ENCODE measurements at places on chromosomes 2 and 18. TPM values are rescaled to one million over a fixed set of nuclear protein-coding genes. Genes with fewer than 3 reads are reported as not detected.

DNA sequence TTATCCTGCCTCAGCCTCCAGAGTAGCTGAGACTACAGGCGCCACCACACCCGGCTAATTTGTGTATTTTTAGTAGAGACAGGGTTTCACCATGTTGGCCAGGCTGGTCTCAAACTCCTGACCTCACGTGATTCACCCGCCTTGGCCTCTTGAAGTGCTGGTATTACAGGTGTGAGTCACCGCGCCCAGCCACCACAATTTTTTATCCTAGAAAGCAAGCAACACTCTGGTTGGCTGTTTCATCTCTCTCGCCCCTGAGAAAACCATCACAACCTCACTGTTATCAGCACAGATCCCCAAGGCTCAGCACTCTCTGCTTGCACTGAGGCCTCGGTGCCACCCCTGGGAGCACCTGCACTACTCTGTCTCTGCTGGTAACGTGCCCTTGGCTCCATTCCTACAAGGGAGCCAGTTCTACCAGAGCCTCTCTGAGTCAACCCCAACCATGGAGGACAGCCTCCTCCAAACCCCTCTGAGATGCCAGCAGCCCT is 134.8 kb upstream of the AGAP1 start:
- no peak for DNase-seq

DNA sequence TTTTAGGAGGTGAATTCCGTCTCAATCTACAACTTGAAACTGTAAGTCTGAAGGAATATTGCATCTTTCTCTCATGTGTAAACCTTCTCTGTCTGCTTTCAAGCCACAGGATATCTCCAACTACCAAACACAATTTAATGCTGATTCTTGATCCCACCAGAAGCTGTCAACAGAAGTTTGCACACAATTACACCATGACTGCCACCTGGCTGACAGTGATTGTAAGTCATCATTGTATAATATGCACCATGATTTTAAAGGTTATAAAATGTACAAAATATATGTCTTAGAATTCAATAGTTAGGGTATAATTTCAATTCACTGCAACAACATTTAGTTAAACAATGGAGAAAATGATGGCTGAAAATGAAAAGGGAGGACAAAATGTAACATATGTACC is 18.4 kb downstream of the PREPL start:
- no peak for DNase-seq

DNA sequence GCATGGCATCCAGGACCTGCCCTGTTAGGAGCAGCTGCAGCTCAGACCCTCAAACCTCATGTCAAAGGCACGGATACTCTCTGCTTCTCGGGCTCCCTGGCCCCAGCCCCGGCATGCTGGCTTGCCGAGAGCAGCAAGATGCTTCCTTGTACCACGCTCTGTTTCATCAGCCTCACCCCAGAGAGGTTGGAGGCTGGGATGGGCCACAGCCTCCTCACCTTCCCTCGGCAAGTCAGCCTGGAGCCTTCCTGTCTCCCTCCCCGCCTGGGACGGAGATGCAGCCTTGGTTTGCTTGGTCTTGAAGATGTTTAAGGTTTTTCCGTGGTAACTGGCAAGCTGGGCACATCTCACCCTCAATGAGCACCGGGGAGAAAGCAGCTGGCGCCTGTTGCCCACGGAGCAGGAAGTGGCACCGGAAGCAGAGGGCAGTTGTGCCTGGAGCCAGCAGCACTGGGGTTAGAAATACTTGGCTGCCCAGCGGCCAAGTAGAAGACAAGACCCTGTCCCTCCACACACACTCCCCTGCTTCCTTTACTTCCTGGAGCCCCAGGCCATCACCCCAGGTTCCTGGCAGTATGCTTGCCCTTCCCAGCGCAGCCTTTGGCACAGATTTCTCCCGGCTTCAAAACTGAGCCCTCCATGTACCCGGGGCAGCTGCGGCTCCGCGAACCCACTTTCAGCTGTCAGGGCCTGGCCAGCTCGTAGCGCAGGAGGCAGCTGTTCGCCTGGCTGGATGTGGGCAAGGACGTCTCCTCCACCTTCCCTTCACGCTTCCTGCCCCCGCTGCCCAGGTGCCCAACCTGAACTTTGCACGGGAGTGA is 17.4 kb downstream of the FBLN7 start:
- DNase-seq, result no peak

VAMP5 gene
- total RNA-seq, result 56.3 TPM

GRCh38 chr2:71898851-71899681 is 248.6 kb downstream of the CYP26B1 start:
- DNase-seq, result no peak

DNA sequence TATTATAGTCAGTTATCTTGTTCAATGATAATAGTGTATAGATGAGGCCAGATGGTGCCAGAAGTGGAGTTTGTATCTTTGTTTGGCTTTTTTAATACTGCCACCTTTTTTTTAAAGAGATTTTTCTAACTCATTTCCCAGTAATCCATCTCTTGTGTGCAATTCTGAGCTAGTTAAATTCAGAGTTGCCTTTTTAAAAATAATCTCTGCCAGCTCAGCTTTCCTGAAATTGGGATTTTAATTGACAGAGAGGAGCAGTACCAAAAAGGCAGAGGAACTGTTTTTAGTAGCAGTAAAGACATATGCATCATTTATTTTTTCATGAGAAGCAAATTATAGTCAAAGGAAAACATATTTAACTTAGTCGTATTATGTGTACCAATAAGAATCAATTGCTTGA is 185.3 kb downstream of the MYO1B start:
- DNase-seq, result no peak

DNA sequence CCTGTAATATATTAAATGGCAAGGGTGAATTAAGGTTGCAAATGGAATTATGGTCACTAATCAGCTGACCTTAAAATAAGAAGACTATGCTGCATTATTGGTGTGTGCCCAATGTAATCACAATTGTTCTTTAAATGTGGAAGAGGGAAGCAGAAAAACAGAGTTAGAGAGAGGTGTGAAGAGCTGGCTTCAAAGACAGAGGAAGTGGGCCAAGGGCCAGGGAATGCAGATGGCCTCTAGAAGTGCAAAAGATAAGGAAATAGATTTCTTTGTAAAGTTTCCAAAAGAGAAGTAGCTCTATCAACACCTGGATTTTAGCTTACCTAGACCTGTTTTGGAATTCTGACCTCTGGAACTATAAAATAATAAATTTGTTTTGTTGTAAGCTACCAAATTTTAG is 276.0 kb downstream of the LRRTM1 start:
- DNase-seq, result no peak

TUBA3E gene
- total RNA-seq, result 69.5 TPM

CDKL4 gene
- not detected for total RNA-seq

- DNase-seq, result no peak
Measured at GRCh38 chr18:58903533-58903932, 38.9 kb downstream of the ZNF532 start.

DNA sequence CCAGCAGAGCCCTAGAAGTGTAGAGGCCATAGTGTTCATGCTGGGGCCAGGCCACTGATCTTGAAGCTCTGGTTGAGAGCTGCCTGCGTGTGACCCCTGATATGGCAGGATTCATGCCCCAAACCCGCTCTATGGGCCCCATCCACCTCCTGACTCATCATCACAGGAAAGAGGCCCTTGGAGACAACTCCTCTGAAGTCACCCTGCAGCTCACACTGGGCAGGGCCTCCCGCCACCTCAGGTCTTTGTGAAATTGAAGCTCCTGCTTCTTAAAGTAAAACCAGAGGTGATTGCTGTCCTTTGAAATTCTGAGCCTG is 12.0 kb upstream of the TUBB6 start:
- no peak for DNase-seq

GRCh38 chr2:29706171-29706720 is 215.1 kb downstream of the ALK start:
- no peak for DNase-seq

DNA sequence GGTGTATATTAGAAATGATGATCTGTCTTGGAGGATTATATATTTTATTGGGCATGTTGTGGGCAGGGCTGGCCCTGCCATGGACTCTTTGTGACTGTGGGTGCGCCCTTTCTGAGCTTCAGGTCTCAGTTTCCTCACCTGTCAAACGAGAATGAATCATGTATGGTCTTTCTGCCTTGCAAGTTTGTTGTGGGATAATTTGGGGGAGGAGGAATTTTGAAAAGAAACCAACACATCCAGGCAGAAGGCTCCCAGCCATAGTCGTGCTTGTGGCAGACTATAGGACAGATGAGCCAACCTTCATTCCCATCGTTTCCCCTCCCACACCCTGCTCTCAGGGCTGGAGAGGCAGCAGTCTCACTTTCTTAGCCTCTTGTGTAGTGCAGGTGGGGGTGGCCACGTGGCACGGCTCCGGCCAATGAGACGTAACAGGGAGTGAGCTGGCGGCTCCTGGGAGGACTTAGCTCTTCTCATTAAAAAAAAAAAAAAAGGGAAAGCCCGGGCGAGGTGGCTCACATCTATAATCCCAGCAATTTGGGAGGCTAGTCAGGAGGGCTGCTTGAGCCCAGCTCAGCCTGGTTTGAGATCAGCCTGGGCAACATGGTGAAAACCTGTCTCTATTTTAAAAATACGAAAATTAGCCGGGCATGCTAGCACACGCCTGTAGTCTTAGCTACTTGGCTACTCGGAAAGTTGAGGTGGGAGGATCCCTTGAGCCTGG is 63.1 kb downstream of the RHOB start:
- no peak for DNase-seq

TFCP2L1 gene
- total RNA-seq, result 0.19 TPM

DNA sequence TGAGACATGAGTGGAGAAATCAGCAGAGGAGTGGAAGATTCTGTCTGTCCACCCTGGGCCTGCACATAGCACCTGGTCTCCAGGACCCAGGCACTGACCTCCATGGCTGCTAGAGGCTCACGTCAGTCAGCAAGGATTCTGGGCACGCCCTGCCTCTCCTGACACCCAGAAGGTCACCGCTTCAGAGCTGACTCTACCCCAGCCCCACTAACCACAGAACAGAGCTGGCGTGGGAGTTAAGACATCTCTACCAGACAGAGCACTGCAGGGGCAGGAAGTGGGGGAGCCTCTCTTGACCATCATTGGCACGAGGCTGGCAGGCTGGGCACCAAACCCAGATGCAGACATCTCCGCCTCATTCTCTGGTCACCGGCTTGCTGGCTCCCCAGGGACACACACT is 3.0 kb downstream of the ADCY3 start:
- DNase-seq, result no peak

- no peak for DNase-seq
Measured at GRCh38 chr2:24304631-24305030, 55.7 kb downstream of the ITSN2 start.

- DNase-seq, result no peak
Measured at GRCh38 chr2:206858687-206859329, 80.5 kb upstream of the CPO start.

SLC40A1 gene
- total RNA-seq, result 48.2 TPM

- no peak for DNase-seq
Measured at GRCh38 chr2:105364436-105365139, 27.2 kb downstream of the C2orf49 start.

DNA sequence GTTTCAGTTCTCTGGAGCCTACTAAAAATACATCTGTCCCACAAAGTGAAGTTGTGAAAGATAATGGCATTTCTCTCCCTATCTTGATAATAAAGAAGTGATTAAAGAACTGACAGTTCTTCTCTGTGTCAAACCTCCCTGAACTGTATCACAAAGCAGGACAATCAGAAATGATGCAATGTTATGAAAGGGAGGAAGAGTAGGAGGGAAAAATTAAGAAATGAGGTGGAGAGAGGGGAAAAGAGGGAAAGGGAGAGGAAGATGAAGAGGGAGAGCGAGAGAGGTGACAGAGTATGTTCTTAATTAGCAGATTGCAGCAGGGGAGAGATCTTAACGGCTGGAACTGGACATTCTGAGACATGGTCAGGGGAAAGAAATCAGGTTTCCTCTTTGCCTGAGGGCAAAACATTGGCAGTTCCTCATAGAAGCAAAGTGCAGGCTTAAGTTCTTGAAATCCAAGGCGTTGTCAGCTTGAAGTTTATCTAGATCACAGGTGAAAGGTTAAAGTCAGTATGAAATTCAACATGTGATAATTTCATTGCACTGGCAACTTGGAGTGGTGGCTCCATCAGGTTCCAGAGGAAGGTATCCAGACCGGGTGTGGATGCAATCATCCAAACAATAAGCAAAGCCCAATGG is 54.6 kb downstream of the RDH14 start:
- no peak for DNase-seq

EGR4 gene
- not detected for total RNA-seq

IL36A gene
- not detected for total RNA-seq

DNA sequence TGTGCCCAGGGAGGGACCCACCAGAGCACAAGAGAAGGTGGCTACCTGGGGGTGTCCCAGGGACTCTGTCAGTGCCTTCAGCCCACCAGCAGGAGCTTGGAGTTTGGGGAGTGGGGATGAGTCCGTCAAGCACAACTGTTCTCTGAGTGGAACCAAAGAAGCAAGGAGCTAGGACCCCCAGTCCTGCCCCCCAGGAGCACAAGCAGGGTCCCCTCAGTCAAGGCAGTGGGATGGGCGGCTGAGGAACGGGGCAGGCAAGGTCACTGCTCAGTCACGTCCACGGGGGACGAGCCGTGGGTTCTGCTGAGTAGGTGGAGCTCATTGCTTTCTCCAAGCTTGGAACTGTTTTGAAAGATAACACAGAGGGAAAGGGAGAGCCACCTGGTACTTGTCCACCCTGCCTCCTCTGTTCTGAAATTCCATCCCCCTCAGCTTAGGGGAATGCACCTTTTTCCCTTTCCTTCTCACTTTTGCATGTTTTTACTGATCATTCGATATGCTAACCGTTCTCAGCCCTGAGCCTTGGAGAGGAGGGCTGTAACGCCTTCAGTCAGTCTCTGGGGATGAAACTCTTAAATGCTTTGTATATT is 14.0 kb downstream of the ITM2C start:
- peak; percentile 25 for DNase-seq

BOK gene
- total RNA-seq, result 3.8 TPM

DNA sequence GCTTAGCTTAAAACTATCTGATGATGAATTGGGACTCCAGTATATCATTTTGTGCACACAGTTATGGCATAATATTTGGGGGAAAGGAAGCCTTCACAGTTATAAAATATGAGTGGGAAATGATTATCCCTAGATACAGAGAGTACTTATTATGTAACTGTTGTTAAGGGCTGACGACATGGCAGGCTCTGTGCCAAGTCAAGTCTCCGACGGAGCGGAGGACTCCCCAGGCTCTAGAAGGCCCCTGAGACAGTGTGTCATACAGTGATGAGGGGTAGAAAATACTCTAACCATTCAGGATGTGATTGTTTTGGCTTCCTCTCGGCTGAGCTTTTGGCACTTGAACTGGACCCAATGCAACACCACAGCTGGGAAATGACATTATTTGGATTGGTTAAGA is 211.8 kb downstream of the SLC8A1 start:
- DNase-seq, result peak; percentile 91

REG3A gene
- total RNA-seq, result not detected

CCDC138 gene
- 1.00 TPM for total RNA-seq

DNA sequence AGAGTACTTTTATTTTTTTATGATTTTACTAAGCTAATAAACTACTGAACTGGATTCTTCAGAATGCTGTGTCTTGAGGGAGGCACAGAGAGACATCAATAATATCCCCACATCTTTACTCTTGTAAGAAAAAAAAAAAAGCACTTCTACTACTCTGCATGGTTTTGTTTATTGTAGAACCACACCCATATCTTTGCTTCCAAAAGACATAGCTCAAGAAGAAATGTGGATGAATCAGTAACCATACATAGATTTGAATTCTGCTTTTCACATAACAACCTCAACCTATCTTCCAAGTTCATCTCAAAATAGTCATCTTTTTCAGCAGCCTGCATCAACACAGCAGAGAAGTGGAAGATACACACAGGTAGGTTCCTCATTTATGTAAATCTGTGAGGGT is 12.2 kb upstream of the COL5A2 start:
- no peak for DNase-seq

- DNase-seq, result no peak
Measured at GRCh38 chr2:26609839-26610277, 31.3 kb downstream of the CIB4 start.
